Fibroblast of upper back skin (primary cell): ENCODE measurements at places on chromosomes 6 and 20.

DNA sequence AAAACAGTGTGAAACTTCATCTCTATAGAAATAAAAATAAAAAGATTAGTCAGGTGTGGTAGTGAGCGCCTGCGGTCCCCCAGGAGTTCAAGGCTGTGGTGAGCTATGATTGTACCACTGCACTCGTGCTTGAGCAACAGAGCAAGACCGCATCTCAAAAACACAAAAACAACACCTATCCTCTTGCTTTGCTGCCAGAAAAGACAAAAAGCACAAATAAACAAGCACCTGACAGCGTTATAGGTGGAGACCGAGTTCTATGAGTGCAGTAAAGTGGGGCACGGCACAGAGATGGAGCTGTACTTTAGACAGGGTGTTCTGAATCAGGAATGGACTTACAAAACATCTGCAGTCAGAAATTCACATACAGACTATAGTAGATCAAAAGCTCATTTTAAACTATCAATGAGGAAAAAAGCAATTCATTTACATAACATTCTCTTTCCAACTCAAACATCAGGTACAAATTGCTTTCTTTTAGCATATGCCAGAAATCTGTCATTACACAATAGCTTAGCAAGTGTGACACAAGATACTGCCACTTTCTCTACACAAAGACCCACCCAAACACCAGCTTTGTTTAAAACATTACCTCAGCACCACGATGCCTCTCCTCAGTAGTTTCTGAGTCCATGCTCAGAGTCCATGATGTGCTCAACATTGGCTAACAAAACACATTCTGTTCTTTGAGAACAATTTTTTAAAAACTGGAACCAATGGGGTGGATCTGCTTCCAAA, 10.1 kb downstream of the EZR start:
- no peak for DNase-seq

GRCh38 chr6:13764996-13765395, 49.4 kb downstream of the MCUR1 start:
- no peak for DNase-seq

- no peak for DNase-seq
Observed at GRCh38 chr20:51373713-51374455, 168.6 kb downstream of the NFATC2 start.

DNA sequence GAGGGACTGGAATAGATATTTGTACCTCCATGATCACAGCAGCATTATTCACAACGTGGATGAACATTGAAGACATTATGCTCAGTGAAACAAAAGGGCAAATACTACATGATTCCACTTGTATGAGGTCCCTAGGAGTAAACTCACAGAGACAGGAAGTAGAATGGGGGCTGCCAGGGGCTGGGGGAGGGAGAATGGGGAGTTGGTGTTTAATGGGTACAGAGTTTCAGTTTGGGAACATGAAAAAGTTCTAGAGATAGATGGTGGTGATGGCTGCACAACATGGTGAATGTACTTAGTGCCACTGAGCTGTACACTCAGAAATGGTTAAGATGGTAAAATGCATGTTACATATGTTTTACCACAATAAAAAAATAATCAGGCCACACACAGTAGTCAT, 164.3 kb upstream of the RREB1 start:
- no peak for DNase-seq

- DNase-seq: no peak
Observed at GRCh38 chr20:38392356-38392755, 42.8 kb downstream of the SNHG17 start.

- DNase-seq: peak; percentile 28
Observed at GRCh38 chr6:148747145-148747470, 278 bp downstream of the UST start.

- DNase-seq: peak; percentile 28
Observed at GRCh38 chr6:4323322-4323721, 187.9 kb upstream of the ECI2 start.

- no peak for DNase-seq
Observed at GRCh38 chr6:132768051-132768517, 10.4 kb upstream of the VNN2 start.
